HepG2 (cell line): ENCODE measurements at places on chromosomes 2 and 18. TPM values are rescaled to one million over a fixed set of nuclear protein-coding genes. Genes with fewer than 3 reads are reported as not detected.

Gene FAP
- not detected in 2 replicates for polyA plus RNA-seq

Gene CCL20
- polyA plus RNA-seq = 811 and 903 TPM in 2 replicates

Gene REG1A
- polyA plus RNA-seq = not detected in 2 replicates

Gene KIF3C
- polyA plus RNA-seq = 4.8 and 4.9 TPM in 2 replicates

Gene UGGT1
- 26.7 and 35.8 TPM in 2 replicates for polyA plus RNA-seq

Gene ZNF514
- 18.7 and 20.1 TPM in 2 replicates for polyA plus RNA-seq

Gene VIL1
- 287 and 352 TPM in 2 replicates for polyA plus RNA-seq

Gene MAP3K19
- not detected in 2 replicates for polyA plus RNA-seq

- no peak for DNase-seq
These were observed 225.7 kb upstream of the TNP1 start for GRCh38 chr2:217085543-217085942.

- no peak for DNase-seq
These were observed 126.4 kb downstream of the MAIP1 start for GRCh38 chr2:200081811-200082210.

DNA sequence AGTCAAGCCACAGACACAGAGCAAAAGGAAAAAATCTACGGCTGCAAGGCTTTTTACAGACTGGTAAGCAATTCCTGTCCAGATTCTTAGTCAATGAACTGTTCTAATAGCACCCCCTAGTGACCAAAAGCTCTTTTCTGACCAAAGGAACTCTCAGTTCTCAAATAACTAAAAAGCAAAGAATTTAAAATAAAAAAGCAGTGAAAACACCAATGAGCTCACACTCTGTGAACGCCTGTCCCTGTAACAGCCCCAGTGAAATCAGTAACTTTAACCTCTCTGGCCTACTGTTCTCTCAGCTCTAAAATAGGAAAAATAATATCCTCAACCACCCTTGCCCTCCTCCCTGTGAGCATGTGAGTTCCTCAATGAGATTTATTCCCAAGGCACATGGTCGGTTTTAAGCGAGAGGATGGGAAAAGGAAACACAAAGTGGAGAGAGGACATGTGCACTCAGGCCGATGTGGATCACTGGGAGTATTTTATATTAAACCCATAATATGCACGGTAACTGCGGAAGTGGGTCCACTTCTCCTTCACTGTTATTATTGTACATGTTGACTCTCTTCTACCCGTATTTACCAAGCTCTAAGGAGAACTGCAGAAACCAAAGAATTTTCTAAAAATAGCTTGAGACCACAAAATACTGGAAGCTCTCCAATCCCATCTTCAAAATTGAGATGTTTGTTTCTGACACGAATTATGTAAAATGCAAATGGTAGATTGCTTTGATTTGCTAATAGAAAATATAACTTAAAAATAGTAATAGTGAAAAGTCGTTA, 128.5 kb downstream of the STK39 start:
- peak; percentile 71 for DNase-seq

DNA sequence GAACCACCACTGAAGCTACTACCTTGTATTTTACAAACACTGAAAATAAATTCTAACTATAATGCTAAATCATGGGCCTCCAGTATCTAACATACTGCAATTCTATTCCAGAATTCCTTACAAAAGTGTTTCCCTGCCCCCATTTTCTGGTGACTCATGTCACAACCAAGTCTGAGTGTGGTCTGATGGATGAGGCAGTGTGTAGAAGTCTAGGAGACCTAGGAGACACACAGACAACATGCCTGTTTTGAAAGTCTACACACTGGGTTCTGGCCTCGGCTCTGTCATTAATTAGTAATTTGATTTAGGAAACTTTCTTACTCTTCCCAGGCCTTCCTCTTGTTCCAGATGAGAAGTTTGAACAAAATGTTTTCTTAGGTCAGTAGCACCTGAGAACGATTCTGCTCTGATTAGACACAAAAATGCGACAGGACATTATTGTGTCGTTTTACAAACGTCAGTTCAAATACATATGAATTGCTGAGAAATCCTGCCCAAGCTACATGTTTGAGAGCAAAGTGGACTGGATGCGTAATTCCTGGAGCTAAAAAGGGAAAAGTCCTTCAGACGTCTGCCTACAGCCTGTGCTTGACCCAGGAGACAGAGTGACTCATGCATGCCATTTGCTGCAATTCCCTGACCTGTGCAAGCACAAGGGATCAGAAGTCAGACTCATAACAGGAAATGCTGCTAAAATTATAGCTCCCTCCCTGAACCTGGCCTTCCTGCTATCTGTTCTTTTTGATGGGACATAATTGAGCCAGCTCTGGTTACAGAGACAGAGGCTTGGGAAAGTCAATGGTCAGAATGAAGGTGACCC, 494.4 kb downstream of the SOX11 start:
- DNase-seq = peak; percentile 59

- no peak for DNase-seq
These were observed 230.7 kb downstream of the HAUS1 start for GRCh38 chr18:46334868-46335281.

DNA sequence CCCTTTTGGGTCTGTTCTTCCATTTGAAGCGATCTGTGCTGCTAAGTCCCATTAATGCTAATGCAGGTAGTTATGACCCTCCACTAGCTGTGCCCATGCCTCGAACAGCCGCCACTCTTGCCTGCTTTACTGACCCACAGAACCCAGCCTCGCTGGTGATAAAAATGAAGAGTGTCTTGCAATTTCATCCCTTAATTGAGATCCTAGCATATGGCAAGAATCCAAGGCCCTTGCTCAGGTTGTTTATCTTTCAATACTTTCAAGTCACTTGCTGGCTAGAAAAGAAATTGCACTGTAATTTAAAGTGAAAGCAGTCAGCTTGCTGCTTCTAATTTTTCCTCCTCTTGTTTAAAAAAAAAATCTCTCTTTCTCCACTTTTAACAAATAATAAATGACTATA, 73.6 kb downstream of the ZNF521 start:
- no peak for DNase-seq

GRCh38 chr2:198143793-198144192, 339.4 kb downstream of the PLCL1 start:
- no peak for DNase-seq

DNA sequence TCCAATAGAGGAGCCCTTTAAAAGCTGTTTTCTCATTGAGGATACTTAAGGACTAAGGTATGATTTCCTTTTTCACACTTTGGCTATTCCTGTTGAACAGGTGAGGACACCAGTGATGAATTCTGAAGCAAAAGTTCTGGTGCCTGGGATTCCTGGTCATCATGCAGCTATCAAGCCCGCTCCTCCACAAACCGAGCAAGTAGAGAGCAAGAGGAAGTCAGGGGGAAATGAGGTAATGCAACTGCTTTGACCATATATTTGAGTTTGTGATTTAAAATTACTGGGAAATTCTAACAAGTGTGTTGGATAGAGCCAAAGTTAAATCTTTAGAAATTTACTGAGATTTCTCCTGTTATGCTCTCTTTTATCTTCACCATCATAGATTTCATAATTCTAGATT, 33.0 kb downstream of the WDR43 start:
- DNase-seq = no peak

GRCh38 chr2:10085043-10085667, 4.9 kb upstream of the CYS1 start:
- no peak for DNase-seq

GRCh38 chr2:30872797-30873196, 65.6 kb upstream of the CAPN13 start:
- no peak for DNase-seq

GRCh38 chr2:7430421-7430868, 513.2 kb downstream of the RNF144A start:
- DNase-seq = no peak

GRCh38 chr2:25009954-25010353, 31.9 kb upstream of the EFR3B start:
- no peak for DNase-seq

- DNase-seq = no peak
These were observed 490.6 kb upstream of the HS6ST1 start for GRCh38 chr2:128809259-128809636.

- DNase-seq = no peak
These were observed 11.2 kb upstream of the B3GNT2 start for GRCh38 chr2:62184512-62185230.

DNA sequence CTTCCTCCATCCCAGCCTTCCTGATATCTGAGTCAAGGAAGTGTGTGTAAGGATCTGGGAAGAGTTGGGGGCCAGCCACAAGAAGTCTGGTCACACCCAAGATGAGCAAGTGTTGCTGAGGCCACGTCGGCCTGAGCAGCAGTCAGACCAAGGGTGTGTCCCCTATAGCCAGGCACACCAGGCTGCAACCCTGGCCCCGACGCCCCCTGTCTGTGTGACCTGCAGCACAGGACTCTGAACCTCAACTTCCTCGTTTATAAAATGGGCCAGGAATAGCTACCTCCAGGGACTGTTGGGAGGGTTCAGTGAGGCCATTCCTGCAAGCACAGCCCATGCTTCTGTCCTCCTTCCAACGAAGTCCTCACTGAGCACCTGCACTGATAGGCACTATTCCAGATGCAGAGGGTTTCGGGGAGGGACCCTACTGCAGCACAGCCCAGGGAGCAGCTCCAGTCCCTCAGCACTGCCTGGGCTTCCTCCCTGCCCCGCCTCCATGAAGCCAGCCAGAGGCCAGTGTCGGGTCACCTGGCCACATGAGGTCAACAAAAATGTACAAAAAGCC, 13.3 kb downstream of the LIMS2 start:
- DNase-seq = no peak
